ENCODE measurements at places on chromosomes 3 and 15.
A peak's percentile ranks its signal among the peaks of the same experiment; 100 is the strongest.

GRCh38 chr3:177146646-177147045, 50.6 kb downstream of the TBL1XR1 start:
- DNase-seq: no peak

- no peak for DNase-seq
Observed at GRCh38 chr3:153252963-153253362, 90.9 kb downstream of the RAP2B start.

DNA sequence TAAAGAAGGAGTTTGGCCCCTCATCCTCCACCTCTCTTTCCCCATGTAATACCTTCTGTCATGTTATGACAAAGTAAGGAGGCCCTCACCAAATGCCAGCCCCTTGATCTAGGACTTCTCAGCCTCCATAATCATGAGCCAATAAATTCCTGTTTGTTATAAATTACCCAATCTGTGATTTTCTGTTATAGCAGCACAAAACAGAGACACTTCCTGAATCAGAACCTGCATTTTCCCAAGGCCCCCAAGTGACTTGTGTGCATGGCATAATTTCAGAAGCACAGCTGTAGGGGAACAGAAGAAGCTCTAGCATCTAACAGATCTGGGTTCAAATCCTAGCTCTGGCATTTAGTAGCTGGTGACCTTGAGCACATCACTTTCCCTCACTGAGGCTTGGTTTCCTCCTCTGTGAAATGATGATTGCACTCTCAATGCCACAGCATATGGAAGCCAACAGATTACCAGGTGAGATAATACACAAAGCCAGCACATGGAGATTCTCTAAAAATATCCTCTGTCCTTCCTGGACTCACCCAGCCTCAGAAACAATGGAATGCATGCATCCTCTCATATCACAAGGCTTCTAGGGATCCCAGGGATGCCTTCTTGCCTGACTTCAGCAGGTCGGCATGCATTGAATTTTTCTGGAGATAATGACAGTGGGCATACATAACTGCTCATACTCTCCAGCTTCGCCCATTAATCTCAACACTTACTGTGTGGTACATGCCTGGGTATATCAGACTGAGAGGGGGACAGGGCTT, 26.3 kb downstream of the TLNRD1 start:
- no peak for DNase-seq

- no peak for DNase-seq
Observed at GRCh38 chr15:66936109-66936860, 129.1 kb upstream of the SMAD3 start.

- peak; percentile 55 for DNase-seq
Observed at GRCh38 chr3:127015282-127016042, 32.5 kb downstream of the PLXNA1 start.

DNA sequence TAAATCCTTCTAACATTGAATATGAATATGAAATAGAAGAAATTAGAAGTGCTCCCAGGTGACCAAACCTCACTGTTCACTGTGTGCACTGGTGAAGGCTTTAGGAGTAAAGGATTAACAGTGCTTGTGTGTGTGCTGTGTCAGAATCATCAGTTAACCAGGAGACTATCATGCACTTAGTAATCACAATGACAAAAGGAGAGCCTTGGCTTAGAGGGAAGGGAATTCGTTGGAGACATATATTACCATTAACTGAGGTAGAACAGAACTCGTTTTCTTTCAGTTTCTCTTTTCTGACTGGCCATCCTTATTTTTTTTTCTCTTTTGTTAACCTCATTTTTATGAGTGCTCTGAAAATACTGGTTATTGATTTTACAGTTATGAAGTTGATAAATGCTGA, 213.3 kb upstream of the GBE1 start:
- no peak for DNase-seq

DNA sequence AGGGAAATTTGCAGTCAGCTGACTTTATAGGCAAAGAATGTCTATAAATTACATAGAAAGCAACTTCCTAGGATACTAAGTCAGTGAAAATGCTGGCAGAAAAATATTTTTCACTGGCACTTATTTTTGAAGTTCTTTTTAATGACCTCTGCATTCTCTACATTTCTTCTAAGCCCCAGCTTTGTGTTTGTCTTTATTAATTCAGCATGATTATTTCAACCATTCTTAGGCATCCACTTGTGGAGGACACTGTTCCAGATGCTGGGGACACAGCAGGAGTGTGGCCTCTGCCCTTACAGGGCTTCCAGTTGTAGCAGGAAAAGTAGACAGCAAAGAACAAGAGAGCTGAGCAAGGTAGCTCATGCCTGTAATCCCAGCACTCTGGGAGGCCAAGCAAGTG, 15.0 kb downstream of the LRRK1 start:
- DNase-seq: no peak

GRCh38 chr3:149296972-149297371, 36.5 kb downstream of the TM4SF18 start:
- no peak for DNase-seq

GRCh38 chr3:187987187-187987586, 166.8 kb upstream of the LPP start:
- DNase-seq: no peak

DNA sequence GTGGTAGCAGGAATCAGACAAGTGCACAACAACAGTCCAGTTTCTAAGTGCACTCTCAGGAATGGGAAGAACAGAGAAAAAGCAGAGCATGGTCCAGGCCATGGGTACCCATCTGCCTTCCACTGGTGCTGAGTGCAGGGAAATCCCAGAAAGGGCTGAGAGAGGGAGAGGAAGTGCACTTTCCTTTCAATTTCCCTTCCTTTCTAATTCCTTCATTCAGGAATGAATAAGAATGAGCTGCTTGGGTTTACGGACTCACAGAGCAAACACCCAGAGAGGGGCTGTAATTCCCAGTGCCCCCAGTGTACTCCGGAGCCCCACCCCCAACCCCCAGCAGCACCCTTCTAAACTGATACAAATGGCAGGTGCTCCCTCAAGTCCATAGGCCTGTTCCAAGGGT, 300.6 kb downstream of the FOXP1 start:
- no peak for DNase-seq

- no peak for DNase-seq
Observed at GRCh38 chr15:46366360-46367007, 731.7 kb downstream of the SQOR start.

- DNase-seq: no peak
Observed at GRCh38 chr15:26201177-26201858, 338.2 kb upstream of the ATP10A start.

Data from neural crest cell (in vitro differentiated cells).